CD4-positive, alpha-beta T cell treated with Interleukin-1 beta for 1 hour (primary cell): ENCODE measurements at places on chromosomes 11 and 22.

DNA sequence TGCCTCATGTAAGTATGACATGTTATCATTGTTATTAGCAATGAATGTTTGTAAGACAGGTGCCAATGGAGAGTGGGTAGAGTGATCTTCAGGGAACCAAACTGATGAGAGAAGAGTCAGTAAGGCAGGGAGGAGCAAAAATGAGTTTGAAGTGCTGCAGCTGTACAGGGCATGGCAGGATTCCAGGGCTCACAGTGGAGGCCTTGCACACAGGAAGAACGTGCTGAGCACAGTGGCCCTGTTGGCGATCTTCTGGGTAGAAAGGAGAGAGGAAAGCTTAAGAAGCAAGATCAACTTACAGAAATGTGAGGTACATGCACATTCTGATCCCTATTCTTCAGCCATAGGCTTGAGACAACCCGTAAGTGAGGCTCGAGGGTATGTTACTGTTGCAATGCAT is 219.3 kb upstream of the TMEM45B start:
- DNase-seq, result no peak

GRCh38 chr11:119417726-119418540 is 5.0 kb downstream of the THY1 start:
- no peak for DNase-seq

DNA sequence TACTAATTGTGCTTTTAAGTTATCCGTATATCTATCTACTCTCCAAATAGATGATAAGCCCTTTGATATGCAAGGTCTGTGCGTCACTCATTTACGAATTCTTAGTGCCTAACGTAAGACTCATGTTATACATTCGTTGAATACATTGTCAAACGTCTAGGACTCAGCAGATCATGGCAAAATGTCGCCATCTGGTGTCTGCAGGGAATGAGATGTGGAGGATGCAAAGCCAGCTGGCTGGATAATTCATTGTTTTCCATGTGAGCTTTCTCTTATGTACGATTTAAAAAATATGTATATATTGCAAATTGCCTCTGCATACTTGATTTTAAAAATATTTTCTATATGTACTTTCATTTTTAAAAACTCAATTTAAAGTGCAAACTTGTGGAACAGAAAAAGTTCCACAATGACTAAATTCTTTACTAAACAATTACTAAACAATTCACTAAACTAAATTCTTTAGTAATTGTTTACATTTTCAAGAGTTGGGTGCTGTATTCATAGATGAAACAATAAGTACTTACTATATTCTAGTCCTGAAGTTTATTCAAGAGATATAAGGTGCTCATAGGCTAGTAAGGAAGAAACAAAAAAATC is 33.8 kb downstream of the ZNF202 start:
- peak; percentile 47 for DNase-seq

GRCh38 chr22:26673486-26673885 is 16.1 kb downstream of the MIAT start:
- no peak for DNase-seq

DNA sequence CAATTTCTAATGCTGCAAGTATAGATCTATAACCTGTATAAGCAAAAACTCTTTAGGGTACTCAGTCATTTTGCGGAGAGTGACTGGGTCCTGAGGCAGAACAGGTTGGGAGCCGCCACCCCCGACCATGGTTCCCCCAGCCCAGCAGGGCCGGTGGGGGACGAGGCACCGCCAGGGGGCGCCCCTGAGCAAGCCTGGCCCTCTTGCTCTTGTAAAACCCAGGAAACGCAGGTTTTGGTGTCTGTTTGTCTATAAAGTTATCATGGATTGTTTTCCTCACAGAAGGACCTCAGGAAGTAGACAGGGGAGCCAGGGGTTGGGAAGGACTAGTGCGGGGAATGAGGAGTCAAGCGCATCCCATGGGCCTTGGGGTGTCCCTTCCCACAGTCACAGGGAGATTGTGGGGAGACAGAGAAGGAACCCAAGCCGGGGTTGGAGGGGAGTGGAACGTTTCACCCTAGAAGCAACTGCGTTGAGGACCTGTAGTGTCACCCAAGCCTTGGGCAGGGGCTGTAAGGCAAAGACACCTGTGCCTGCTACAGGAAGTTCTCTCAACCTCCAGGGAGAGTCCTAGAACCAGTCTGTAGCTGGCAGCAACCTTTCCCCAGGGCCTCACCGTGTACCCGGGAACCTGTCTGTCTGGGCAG is 26.4 kb downstream of the KCTD17 start:
- peak; percentile 83 for DNase-seq

- DNase-seq, result no peak
Measured at GRCh38 chr22:49571326-49571725, 256.3 kb downstream of the BRD1 start.

GRCh38 chr11:8961401-8961800 is 2.8 kb downstream of the TMEM9B start:
- no peak for DNase-seq

GRCh38 chr11:12075291-12075690 is 35.1 kb upstream of the MICAL2 start:
- no peak for DNase-seq

- no peak for DNase-seq
Measured at GRCh38 chr22:47245786-47246185, 483.3 kb downstream of the TBC1D22A start.

- DNase-seq, result no peak
Measured at GRCh38 chr22:43053176-43053575, 36.0 kb downstream of the TTLL1 start.

DNA sequence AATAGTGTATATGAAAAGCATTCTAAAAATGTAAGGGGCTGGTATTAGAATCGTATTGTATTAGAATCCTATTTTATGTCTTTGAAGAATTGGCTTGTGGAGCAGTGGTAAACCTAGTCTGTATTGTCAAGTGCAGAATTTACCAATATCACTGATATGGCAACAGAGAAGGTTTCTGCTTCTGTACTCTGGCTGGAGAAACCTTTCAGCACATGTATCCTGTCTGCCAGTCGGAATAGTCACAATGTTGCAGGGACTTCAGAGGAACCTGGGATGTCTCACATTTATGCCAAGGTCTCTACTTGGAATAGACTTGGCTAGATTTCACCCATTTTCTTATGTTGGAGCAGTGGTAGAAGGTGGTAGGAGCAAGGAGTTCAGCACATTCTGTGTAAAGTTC is 4.4 kb downstream of the MTMR3 start:
- no peak for DNase-seq

- DNase-seq, result no peak
Measured at GRCh38 chr11:11584530-11584810, 37.3 kb downstream of the GALNT18 start.

DNA sequence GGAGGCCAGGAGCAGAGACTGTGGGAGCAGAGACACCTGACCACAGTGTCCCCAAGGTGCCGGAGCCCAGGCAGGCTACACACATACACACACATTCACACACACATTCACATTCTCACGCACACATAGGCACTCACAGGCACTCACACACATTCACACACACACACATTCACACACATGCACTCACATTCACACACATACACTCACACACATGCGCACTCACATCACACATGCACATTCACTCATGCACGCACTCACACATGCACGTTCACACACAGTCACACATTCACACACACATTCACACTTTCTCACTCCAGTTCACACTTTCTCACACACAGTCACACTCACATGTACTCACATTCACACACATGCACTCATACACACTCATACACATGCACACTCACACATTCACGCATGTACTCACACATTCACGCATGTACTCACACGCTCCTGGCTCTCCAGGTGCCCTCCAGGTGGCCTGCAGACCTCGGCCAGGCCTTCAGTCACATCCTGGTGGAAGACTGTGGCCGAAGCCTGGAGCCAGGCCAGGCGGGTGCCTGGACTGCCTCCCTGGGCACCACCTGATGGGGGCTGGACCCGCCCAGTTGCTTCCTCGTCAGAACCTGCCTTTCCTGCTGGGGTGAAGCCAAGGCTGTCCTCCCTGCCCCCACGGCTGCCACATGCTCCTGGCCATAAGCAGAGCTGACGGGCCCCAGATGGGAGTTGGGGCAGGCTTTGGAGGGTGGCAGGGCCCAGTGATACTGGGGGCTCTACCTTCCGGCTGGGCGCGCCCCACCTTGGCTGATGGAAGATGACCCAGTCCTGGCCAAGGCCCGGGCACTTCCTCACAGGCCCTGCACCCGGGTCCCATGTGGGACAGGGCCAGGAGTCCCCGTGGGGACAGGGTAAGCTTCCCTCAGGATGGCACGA is 89.5 kb downstream of the WNT7B start:
- DNase-seq, result no peak

GRCh38 chr11:16776711-16777612 is 38.5 kb downstream of the C11orf58 start:
- DNase-seq, result no peak

GRCh38 chr11:17161515-17161914 is 46.3 kb downstream of the PIK3C2A start:
- DNase-seq, result peak; percentile 12

DNA sequence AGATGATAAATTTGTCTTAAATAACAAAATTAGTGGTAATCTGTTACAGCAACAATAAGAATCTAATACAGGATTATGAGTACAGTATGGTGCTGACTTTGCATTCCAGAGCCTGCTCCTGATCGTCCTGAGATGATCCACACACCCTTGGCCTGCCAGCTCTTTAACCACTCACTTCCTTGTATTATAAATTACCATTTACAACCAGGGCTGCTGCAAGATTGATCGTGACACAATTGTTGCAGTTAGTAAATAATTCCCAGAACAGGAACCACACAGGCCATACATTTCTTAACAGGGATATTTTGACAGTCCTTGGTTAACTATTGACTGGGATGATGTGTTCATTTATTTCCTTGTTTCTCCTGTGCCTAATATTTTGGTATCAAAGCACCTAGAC is 3.8 kb upstream of the CBLIF start:
- no peak for DNase-seq

DNA sequence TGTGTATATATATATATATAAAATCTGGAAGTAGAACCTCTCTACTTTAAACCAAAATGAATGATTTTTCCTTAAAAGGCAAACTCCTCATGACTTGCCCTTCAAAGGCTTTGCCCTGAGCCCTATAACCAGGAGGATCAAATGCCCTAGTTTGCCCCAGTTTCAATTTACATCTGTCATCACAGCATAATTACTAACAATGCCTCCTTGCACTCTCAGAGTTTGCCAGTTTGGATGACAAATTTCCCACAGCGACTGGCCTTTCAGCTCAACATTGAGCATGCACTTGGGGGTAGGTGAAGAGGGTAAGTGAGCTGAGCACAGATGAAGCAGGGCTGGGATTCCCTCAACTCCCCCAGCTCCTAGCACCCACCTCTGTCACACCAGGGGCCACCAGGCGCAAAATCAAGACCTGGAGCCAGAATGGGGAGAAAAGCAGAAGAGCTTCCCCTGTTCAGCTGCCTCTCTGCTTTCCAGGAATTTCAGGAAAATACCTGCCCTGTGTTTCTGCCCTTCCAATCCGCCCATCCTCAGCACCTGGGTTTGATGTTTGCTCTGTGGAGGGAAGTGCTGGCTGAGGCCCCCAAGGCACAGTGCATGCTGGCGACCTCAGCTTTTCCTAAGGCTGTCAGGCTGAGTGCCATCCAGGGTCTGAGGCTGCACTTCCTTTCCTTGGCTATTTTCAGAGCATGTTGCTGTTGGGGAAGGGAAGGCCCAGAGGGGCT is 67.5 kb downstream of the ADAMTS15 start:
- DNase-seq, result no peak

GRCh38 chr22:42321908-42322561 is 51.6 kb upstream of the TCF20 start:
- DNase-seq, result no peak

DNA sequence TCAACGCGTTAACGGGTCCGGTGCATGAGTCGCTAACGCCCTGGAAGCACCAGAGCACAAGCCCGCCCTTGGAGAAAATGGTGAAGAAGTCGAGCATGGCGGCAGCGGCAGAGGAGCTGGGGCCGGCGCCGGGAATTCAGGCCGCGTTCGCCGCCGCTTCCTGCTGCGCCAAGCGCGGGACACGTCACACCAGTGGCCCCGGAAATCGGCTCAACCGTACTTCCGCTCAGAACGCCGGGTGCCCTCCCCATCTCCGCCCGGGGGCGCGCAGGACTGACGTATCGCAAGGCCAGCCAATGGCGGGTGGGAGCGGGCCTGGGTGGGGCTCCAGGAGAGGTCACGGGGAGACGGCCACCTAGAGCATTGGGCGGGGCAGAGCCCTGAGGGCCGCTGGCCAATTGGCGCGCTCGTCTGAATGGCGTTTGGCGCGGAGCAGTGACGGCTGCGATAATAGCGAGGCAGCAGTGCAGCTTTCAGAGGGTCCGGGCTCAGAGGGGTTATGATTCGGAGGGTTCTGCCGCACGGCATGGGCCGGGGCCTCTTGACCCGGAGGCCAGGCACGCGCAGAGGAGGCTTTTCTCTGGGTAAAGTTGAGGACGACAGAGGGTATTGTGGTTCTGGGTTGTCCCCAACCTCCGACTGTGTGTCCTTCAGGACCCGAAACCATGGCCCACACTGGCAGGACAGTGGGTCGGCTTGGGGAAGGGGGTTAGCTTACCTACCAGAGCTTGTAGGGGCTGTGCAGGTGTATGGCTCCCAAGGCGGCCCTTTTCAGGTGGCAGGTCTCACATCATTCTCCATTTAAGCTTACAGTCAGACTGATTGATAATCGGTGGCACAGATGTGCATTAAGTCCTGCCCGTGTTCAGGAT is at the start of the genes FOXRED1 and SRPRA:
Gene FOXRED1 (plus strand): TSS at position 447 of the 872 bp plus-strand sequence. CDS start 53 bp downstream, at position 500.
Gene SRPRA (minus strand): TSS at position 188 of the 872 bp plus-strand sequence. CDS start 91 bp downstream, at position 97.
- peak; percentile 100 for DNase-seq

GRCh38 chr22:30015846-30016245 is 64.4 kb upstream of the HORMAD2 start:
- DNase-seq, result no peak

DNA sequence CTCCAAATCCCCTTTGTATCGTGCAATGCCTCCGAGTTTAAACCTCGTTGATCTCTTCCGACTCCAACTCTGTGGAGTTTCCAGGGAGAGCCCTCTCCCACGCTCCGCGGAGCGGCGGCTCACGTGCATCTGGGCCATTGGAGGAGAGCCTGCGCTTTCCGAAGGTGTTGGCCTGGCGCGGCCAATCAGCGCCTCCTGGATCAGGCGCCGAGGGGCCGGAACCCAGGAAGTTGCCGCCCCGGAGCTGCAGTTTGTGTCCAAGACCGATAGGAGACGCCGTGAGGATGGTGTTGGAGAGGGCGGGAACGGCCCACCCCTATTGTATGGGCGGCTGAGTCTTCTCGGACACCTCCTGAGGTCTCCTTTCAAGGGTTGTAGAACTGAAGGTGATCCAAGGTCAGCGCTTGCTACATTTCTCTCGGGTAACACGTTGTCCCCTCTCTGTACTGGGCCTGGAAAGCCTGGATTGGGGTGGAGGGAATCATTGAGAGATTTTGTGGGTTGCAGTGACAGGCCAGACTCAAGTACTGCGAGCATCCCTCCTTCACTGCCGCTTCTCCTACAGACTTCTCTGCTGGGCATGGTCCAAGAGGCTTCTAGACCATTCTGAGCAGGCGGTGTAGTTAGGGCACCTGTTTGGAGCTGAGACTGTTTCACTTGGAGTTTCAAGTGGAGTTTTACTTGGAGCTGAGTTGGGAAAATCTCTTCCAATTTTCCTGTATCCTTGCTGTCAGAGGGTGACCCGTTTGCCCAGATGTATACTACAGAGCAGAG is 1.7 kb downstream of the ADAMTS15 start:
- DNase-seq, result no peak

DNA sequence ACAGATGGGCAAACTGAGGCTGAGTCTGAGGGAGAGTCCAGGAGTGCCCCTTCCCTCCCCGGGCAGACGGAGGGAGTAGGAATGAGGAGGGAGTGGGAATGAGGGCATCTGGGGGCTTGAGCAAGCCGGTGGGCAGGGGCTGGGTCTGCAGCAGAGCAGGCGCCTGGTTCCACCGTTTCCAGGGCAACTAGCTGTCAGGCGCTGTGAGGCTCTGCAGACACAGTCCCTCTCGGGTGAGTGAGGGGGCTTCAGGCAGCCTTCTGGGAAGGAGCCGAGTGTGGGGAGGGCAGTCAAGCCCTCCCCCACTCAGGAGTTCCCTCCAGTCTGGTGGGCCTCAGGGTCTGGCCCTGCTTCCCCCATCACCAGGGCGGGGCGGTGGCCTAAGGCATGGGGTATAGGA is 19.0 kb downstream of the TMEM258 start:
- DNase-seq, result no peak
